ENCODE measurements at places on chromosomes 12 and 14.

DNA sequence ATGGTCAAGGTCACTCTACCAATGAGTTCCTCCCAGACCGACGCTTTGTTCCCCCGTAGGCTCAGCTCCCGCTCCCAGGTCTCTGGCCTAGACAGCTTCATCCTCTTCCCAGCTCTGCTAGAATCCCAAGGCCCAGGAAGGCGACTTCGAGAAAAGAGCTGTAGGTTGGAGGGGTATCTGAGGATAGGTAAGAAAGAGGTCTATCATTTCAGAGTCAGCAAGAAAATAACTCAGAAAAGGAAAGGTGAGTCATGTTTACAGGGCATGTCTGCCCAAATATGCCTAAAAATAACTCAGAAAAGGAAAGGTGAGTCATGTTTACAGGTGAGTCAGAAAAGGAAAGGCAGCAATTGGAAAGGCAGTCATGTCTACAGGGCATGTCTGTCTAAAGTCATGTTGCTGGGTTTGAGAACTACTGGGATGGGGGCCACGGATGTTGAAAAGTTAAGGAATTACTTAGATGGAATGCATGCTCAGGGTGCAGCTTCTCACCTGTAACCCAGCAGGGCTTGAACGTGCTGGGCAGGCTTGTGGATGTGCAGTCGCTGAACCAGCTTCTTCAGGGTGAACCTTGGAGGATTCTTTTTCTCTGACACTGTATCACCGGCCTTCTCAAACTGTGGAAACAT is 12.2 kb downstream of the TEP1 start:
- no peak for DNase-seq

DNA sequence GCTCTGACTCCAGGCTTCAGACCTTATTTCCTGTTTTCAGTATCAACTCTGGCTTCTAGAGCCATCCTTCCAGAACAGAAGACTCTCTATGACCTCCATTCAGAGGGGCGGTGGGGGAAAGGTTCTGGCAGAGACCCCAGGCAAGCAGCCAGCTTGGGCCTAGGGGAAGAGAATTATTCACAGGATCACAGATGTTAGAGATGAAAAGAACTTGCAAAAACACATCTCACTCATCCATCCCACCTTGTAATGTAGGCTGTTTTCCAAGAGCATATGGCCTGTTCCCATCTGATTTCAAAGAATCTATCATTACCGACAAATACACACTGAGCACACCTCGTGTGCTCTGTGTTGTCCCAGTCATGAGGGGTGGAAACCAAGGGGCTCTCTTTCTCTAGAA is 131.9 kb downstream of the GRIN2B start:
- DNase-seq, result no peak

DNA sequence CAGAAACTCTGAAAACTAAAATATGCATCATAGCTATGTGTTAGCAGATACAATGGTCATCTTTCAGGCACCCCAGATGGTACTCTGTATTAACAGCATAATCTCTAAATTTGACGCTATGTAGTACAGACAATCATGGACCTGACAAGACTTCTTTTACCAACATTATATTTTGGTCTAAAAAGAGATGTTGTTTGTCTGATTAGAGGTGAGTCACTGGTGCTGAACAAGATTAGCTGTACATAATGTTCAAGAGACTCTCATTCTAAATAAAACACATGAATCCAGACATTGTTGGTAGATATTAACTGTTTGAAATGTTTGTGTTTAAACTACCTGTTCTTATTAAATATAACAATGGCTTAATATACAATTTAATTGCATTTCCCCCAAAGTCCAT is 146.4 kb upstream of the LMNTD1 start:
- DNase-seq, result no peak

DNA sequence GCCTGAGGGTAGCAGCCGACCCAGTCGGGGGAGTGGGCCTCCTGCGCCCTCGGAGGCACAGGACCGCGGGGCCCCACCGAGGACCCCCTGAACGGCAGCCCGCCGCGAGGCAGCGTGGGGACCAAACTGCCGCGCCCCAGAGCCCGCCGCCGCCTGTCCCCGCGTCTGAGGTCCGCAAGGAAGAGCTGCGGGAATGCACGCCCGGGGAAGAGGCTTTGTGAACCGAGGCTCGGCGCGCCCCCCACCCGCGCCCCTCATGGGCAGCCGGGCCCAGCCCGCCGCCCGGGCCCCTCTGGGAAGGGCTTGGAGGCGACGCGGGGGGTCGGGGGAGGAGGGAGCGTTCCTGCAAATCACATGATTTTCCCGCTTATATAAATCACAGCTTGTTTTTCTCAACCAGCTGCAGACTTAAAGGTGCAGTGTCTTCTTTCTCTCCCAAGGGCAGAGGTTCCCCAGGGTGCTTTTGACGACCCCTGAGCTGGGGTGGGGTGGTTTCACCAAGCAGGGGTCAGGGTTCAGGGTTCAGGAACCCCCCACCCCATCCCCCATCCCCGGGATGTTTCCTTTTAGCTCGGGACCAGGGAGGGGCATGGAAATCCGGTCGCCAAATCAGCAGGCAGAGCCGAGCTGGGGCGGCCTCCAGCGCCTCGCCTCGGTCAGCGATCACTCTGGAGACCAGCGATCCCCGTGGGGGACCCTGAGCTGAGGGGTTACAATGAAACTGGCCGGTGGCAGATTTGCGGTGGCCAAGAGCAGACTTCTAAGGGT is 44.7 kb upstream of the ATP23 start:
- no peak for DNase-seq

- no peak for DNase-seq
Measured at GRCh38 chr14:84129941-84130340, 1400.0 kb upstream of the FLRT2 start.

- DNase-seq, result peak; percentile 18
Measured at GRCh38 chr14:49971156-49972130, 78.6 kb downstream of the ARF6 start.

DNA sequence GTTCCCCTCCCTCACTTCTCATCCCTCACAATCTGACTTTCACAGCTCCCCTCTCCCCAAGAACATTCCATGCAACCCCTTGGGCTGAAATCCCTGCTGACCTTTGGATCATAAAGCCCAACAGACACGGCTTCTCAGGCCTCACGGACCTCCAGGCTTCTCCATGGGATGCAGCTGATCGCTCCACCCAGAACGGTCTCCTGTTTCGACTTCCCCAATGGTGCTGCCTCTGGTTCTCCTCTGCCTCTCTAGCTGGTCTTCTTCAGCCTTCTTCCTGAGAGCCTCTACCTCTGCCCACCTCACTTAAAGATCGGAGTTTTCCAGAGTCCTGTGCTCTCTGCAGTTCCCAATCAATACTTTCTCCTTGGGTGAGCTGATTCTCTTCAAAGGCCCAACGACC is 17.8 kb upstream of the PRMT8 start:
- DNase-seq, result no peak

DNA sequence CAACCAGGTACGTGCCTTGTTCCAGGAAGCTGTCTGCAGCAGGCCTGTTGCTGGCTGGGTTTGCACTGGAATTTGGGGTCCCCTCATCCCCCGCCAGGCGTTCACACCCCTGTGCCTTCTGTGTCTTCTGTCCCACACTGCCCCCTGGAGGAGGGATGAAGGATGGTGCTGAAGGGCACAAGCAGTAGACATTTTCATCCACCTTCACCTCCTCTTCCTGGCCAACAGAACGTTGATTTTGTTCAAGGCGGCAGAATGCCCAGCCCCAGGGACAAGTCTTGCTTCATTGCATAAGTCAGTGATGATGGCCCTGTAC is 122.1 kb downstream of the CALM1 start:
- DNase-seq, result peak; percentile 13

GRCh38 chr12:74456431-74456830 is 81.2 kb upstream of the ATXN7L3B start:
- DNase-seq, result no peak
